ENCODE measurements at places on chromosomes 11 and 22.

GRCh38 chr11:46978005-46978491 is 41.5 kb downstream of the CSTPP1 start:
- no peak for DNase-seq

DNA sequence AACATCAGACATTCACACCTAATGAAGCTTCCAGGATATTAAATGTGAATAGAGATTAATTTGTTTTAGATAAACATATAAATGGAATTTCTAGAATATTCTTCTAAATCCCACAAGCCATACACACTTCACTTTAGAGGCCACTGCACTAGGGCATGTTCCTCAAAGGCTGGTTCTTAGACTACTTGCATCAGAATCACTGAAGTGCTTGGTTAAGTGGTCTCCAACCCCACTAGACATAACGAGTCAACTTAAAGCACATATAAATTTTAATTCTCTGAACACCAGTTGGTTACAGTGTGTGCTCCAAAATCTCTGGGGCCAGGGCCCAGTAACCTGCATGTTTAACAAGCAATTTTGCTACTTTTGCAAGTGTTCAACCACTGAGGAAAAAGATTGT is 7.9 kb upstream of the ALKBH8 start:
- DNase-seq, result no peak

GRCh38 chr11:2093575-2094353 is 45.4 kb downstream of the IGF2 start:
- no peak for DNase-seq

DNA sequence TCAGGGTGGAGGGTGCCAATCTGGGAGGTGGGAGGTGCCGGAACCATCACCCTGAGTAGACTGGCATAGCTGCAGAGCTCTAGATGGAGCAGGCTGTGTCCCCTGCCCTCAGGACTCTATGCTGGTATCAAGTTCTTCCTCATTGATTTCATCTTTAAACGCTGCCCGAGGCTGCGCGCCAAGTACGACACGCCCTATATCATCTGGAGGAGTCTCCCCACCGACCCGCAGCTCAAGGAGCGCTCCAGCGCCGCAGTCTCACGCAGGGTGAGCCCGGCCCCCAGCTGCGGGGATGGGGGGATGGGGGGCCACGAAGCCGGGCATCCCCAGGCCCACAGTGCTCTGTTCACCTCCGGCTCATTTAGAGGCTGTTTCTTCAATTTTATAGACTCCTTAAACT is 52.5 kb downstream of the GRAMD4 start:
- no peak for DNase-seq

DNA sequence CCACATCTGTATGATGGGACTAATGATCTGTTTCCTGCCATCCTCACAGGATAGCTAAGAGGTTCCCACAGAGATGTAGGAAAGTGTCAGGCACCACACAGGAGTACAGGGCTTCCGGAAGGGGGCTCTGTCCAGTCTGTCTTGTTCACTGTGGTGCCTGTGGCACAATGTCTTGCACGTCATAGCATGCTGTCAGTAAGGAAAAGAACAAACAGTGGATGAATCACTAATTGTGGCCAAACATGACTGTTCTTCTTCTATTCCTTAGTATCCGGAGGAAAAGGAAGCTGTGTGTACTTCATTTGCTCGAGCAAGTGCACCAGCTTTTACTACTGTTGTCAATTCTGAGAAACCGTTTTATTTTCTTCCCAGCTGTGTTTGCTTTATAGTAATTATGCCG is 73.4 kb upstream of the YWHAH start:
- DNase-seq, result peak; percentile 21

DNA sequence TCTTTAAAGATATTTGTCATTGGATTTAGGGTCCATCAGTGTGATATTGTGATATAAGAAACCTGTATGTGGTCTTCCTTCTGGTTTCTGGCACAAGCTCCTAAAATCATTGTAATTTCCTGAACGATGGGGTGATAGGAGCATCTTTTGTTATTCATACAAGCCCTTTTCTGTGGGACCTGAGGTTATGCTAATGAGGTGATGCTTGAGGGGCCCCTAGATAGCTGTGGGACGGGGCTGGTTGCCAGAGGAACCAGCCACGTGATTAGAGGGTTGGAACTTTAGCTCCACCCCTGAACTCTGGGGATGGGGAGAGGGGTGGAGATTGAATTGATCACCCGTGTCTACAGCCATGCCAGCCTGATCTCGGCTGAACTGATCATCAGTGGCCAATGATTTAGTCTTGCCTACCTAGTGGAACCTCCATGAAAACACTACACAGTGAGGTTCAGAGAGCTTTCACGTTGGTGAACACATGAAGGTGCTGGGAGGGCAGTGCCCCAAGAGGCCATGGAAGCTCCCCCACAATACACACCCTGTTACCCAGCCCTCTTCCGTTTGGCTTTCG is 62.8 kb downstream of the BCR start:
- no peak for DNase-seq

DNA sequence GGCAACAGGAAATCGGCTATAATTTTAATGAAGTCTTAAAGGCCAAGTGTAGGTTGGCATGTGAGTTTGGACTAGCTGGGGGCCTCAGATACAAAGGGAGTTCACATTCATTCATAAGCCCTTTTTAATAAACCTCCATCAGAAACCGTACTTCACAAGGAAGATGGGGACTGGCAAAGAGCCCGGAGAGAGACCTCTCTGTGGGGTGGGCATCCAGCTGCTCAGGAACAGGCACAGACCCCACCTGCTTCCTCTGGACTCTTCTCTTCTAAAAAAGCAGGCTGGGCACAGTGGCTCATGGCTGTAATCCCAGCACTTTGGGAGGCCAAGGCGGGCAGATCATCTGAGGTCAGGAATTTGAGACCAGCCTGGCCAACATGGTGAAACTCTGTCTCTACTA is 3.9 kb upstream of the ARFGAP3 start:
- DNase-seq, result no peak

GRCh38 chr22:46443850-46444389 is 93.5 kb downstream of the CELSR1 start:
- no peak for DNase-seq

DNA sequence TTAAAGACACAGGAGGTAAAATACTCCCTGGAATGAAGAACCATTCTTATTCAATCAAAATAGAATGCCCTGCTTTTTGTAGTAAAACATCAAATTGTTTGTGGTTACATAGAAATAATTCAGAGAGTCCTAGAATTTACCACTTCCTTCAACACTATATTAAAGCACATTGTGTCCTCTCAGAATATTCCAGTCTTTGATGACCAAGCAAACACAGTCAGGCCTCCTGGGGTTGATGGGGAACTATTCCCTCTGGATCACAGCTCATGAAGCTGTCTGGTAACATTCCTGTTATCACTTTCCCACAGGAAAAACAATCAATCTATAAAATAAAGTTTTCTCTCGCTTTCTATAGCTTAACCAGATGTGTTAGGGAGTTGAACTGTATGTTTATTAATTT is 389.3 kb downstream of the KCNA4 start:
- no peak for DNase-seq

GRCh38 chr22:38420734-38421133 is 34.3 kb downstream of the KCNJ4 start:
- DNase-seq, result no peak

DNA sequence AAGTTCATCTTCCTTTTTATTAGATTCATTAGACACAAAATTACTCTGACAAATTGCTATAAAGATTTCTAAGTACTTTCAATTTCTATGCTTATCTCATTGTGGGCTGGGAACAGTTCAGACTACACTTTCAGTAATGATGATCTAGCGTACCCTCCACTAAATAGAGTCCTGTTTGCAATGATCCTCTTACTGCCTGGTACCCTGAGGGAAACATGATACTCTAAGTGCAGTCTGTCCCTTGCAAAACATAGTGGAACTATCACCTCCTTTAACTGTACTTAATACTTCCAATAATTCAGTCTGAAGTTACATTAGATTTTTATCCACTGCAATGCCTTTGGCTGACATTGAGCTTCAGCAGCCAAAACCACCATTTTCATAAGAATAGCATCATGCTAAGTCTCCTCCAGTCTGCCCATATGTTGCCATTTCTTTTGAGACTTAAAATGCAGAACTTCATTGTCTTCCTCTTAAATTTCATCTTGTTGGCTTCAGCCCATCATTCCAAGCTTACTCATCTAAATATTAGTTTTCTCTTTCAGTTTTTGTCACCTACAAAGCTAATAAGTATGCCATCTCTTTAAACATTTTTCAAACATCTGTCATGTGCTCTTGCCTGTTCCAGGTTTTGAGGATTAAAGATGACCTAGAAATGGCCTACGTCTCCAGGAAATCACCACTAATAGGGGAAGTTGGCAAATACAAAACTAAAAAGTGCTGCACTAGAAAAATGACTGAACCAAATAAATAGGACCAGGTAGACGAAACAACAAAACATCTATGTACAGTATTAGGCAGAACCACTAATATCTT is 55.5 kb downstream of the PAK1 start:
- DNase-seq, result no peak

GRCh38 chr11:72859126-72859525 is 44.9 kb downstream of the ATG16L2 start:
- DNase-seq, result no peak

DNA sequence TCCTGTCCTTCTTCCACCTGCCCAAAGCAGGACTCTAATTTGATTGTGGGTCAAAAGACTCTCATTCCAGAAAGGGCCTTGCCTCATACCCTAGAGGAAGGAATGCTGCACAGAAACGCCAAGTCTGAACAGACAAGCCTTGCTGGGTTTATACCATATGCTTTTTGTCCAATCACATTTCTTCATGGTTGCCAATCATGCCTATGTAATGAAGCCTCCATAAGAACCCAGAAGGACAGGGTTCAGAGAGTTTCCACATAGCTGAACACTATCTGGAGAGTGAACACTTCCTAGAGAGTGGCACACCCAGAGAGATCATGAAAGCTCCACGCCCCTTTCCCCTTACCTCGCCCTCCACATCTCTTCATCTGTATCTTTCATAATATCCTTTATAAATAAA is 4.8 kb upstream of the SAA2 start:
- DNase-seq, result no peak

DNA sequence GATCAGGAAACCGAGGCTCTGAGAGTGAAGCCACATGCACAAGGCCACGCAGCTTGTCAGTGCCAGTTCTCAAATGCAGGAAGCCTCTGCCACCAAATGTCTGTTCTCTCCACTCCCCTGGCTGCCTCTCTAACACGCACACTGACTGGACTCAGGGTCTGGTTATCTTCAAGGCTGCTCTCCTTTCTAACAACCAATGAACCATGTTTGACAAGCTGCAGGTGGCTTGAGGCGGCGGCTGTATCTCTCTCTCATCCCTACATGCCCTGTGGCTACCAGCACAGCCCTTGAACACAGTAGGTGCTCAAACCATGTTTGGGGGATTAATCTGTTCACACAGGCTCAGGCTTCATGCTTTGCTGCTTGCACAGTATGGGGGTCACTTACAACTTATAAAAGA is 23.7 kb downstream of the MFNG start:
- no peak for DNase-seq

DNA sequence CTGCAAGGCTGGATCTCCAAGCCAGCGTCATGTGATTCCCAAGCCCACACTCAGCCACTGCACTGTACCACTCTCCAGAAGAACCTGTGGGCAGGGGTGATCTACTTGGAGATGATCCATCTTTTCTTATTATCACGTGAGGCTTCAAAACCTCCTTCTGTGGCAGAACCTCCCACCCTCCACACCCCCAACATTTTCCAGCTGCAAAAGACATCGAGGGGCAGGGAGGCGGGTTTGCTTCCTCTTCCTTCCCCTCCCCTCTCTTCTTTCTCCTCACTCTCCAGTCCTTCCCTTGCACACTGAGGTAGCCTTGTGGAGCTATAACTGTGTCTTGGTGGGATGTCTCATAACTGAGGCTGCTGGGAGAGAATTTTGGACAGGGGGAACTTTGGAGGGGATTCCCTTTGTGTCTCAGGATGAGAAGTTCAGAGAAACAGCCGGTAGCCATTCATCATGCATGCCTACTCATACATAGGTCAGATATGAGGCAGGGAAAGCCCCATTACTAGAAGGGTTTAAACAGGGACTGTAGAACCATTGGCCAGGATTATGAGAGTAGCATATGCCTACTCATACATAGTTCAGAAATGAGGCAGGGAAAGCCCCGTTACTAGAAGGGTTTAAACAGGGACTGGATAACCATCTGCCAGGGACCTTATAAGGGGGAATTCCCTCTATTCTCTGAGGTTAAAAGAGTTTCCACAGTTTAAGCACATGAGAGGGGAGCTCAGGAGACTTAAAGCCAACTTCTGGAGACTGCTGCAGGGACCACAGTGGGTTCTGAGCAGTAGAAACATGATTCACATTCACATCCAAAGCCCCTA is 420.7 kb upstream of the CADM1 start:
- no peak for DNase-seq

GRCh38 chr11:18384157-18384641 is 10.2 kb upstream of the LDHA start:
- DNase-seq, result no peak

DNA sequence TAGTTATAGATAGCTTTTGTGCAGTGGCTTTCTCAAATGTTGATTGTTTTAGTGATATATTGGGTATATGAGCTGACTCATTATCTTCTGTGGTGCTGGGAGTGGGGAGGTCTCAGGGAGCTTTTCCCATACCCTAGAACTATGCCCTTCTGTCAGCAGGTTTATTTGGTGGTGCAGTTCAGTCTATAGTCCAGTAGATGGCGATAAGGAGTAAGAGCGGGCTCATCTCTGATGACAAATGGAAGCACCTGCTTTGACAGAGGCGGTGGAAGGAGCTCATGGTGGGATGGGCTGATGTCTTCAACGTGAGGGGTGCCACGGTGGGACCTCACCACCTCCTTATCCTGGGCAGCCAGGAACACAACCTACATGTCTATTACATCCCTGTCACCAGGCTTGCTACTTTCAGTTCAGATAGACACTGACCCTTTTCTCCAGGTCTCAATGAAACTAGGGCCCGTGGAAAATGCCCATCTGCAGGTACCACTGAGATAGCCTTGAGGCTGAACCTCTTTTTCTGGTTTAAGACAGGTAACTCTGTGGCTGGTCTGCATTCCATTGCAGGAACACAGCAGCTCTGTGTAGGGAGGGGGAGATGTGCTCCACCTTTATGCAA is 13.0 kb upstream of the OR6A2 start:
- peak; percentile 3 for DNase-seq

DNA sequence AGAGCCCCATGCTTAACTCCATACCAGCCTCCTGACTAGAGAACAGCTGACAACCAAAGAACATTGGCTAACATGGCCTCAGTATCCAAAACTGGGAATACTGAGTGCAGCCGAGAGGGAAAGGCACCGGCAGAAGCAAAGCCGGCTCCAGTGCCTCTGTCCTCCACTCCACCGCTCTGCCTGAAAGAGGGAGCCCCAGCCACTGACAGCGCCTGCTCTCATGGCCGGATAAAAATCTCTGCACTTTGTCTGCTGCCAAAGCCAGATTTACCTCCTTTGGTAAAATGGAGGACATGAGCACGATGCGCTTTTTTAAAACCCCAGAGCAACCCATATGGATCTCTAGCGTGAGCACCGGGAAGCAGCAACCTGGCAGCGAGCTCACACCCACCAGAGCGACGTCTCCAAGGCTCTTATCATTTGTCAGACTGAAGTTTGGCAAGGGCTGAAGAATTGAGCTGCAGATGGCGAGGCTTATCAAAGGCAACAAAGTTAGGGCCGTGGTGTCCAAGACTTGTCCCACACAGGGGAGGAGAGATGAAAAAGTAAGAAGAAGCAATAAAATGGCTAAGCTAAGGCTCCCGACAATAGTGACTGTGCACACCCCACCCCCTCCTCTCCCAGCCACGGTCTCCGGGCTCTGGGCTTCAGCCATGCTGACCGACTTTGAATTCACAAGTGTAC is 71.4 kb downstream of the EFCAB6 start:
- DNase-seq, result no peak

- DNase-seq, result no peak
Measured at GRCh38 chr11:23931443-23931842, 565.4 kb upstream of the LUZP2 start.
